ENCODE measurements at places on chromosomes 12 and 14.

DNA sequence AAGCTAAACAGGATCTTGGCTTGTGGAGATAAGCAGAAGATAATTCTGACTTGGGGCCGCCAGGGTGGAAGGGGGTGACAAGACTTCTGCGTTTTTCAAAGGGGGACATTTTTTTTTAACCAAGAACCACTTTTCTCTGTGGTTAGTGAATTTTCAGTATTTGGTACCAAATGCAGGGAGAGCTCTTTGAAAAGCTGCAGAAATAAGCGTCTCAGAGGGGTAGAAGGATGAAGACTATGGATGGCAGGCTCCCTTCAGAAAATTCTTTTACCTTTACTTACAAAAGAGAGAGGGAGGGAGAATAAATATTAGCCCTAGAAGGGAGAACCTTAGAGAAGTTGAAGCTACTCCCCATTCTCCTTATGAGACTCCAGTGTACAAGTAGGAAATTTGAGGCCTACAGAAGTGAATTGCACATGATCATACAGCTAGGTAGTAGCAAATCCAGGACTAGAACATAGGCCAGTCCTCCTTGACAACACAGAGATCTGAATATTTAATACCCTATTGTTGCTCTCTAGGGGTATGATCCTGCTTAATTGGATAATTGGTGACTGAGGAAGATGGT is 840 bp downstream of the MRPL52 start:
- DNase-seq, result no peak

DNA sequence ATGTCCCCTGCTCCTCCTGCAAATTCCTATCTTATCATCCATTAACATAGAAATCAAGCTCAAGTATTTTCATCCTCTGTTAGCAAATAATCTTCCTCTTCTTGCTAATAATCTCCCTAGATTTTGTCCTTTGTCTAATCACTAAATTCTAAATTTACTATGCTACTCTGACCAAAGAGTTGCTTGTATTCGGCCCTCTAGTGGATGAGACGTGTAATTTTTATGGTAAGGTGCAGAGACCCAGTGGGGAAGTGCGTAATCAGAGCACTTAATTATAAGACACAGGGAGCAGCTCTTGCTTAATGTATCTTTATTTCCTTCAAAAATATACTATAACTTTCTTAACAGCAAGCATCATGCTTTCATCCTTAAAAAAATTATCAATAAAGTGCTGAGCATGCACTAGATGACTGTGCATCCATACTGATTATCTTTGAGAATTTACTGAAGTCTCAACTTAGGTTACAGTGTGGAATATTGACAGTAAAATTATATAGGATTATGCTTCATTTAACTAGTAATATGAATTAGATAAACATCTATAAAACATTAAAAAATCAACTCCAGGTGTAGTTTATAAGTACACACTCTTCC is 212.6 kb downstream of the SLC16A7 start:
- DNase-seq, result peak; percentile 27

- peak; percentile 5 for DNase-seq
Measured at GRCh38 chr12:22287776-22288621, 46.5 kb downstream of the ST8SIA1 start.

DNA sequence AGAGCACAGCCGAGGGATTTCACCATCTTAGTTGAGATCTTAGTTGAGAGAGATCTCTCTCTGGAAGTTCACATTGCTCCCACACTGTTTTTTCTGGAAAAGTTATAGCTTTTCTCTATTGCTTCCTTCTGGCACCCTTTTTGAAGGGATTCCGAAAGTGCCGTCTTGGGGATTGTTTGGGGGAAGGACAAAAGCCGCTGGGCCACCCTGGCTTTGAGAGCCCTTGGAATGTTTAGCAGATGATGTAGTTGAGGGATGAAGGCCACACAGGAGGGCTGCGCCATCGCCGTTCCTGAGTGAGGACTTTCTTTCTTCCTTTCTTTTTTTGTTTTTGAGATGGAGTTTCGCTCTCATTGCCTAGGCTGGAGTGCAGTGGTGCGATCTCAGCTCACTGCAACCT is 17.7 kb downstream of the PLEKHG3 start:
- DNase-seq, result no peak

- no peak for DNase-seq
Measured at GRCh38 chr14:104382361-104383087, 197.0 kb upstream of the C14orf180 start.

DNA sequence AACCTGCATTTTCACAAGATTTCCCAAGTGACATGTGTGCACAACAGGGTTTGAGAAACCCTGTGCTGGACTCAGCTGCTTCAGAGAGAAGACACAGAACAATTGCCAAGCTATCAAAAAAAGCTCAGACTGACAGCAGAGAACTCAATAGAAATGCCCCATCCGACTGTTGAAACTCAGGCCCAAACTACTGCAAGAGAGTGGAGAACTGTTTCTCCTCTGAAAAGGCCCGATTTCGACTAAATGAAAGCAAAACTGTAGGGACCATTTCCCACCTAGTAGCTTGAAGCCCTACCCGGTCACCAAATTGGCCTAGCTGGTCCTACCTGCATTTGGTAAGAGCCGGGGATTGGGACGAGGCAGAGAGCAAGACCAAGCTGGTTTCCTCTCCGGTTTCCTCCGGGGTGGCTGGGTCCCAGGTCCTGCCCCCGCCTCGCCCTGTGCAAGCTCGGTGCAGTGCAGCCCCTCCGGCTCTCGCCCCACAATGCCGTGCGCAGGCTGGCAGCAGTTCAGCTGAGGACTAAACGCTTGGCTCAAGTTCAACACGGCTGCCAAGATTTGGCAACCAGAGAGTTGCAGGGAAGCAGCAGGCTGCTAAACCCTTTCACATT is 1180.6 kb downstream of the VRK1 start:
- peak; percentile 73 for DNase-seq

DNA sequence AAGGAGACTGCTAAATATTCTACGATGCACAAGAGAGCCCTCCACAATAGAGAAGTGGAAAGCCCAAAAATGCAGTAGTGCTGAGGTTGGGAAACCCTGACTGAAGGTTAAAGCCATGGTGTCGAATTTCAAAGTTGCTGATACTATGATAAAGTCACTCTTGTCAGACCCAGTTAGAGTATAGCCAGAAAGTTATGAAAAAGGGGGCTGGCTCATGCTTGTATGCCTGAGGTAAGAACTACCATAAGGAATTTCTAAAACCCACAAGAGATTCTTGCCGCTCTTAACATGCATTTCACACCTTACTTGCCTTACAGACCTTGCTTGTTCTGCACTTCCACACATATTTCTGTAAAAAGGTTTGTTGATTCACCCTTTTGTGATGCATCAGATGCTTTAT is 184.6 kb downstream of the SLC6A15 start:
- DNase-seq, result no peak

DNA sequence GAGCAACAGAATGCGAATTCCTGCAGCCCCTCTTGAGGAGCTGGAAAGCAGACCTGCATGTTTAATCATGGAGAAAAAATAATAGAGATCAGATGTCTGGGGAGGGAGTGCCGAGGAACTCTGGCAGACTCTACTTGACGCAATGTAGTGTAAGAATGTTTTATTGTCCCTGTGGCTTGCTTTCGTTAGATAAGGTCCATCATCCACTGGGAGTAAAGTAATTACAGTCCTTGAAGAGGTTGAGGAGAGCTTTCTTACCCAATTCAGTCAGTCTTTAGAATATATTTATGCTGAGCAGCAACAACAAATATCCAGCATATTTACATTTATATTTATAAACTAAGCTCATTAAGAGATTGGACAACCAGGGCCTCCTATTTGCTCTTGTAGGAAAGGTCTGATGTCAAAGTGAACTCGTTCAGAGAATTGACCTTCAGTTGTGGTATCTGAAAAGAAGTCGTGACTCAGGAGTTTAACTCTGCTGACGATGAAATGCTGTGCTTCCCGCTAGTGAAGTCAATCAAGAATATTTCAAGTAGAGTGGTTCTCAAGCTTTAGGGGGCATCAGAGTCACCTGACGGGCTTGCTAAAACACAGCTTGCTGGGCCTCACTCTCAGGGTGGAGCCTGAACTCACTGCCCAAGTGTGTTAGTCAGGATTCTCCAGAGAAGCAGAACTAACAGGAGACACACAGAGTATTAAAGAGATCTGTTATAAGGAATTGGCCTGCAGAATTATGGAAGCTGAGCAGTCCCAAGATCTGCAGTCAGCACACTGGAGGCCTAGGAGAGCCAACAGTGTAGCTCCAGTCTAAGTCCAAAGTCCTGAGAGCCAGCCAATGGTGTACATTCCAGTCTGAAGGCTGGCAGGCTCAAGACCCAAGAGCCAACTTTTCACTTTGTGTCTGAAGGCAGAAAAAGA is 139.3 kb upstream of the LMNTD1 start:
- DNase-seq, result no peak

DNA sequence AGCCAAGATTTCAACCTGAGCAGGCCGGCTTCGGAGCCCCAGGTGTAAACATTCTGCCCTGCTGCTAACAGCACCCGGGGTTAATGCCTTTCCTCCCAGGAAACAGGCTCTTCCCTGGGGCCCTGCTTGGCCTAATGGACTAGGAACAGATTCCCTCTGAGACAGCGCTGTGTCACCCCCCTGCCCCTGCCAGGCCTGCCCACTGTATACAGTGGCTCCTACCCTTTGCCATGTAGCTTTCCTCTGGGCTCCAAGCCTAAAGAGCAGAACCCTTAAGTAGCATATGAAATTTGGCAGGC is 28.3 kb upstream of the BCDIN3D start:
- no peak for DNase-seq

DNA sequence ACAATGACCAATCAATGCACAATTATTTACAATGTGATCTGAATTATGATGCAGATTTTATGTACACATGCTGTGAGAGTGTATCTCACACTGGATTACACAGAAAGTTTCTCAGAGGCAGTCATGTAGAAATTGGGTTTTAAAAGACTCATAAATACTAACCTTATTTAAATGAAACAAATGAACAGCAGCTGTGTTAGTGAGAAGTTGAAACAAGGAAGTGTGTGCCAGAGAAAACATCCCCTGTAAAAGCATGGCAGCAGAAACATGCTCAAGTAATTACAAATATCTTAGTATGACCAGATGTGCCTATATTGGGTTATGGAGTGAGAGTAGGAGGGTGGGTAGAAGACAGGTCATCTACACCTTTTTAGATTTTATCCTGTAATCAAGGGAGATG is 723.7 kb downstream of the C12orf50 start:
- DNase-seq, result no peak

DNA sequence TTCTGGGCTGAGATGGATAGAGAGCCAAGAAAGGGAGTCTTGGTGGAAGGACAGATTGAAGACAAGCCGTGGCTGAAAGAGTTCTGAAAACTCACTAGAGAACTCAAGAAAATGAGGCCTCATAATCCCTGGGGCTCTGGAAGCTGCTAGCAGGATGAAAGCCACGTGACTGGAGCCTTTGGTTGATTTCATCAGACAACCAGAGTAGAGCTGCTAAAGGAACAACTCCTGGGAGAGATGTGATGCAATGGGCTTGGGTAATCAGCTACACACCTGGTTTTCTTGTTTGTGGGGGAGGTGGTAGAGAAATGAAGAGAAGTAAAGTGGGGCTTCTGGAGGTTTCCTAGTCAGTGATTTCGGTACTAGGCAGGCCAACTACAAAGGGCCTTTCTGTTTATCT is 13.4 kb downstream of the CSRNP2 start:
- DNase-seq, result no peak

- no peak for DNase-seq
Measured at GRCh38 chr12:90683871-90684270, 271.1 kb downstream of the CCER1 start.

GRCh38 chr12:28390206-28390605 is 199.9 kb downstream of the CCDC91 start:
- DNase-seq, result no peak

DNA sequence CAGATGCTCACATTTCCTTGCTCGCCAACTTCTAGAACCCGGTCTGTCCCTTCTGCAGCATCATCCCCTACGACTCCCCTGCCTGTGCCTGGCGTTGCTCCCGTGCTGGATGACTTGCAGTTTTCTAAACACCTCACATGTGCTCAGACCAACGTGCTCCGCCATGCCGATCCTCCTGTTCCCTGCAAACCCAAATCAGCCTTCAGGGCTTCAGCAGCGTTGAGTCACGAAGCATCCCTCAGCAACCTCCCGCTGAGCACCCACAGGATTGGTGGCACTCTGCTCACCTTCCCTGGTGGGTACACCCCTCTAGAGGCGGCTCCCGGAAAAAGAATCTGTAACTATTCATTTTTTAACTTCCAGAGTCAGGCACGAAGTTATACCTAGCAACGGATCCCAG is 2.8 kb upstream of the PIWIL1 start:
- DNase-seq, result no peak

DNA sequence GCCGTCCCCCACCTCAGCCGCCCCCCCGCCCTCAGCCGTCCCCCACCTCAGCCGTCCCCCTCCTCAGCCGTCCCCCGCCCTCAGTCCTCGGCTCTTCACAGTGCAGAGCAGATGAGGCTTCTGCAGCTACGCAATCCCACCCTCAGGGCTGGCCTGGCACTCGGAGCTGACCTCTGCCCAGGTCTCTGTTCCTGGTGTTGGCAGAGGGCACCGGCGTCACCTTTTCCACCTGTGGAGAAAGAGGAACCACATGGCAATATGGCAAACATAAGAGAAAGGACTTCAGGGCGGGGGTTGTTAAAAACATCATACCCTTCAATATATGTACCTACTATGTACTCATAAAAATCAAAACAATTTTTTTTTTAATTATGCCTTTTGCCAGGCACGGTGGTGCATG is 45.8 kb downstream of the MLXIP start:
- DNase-seq, result no peak

DNA sequence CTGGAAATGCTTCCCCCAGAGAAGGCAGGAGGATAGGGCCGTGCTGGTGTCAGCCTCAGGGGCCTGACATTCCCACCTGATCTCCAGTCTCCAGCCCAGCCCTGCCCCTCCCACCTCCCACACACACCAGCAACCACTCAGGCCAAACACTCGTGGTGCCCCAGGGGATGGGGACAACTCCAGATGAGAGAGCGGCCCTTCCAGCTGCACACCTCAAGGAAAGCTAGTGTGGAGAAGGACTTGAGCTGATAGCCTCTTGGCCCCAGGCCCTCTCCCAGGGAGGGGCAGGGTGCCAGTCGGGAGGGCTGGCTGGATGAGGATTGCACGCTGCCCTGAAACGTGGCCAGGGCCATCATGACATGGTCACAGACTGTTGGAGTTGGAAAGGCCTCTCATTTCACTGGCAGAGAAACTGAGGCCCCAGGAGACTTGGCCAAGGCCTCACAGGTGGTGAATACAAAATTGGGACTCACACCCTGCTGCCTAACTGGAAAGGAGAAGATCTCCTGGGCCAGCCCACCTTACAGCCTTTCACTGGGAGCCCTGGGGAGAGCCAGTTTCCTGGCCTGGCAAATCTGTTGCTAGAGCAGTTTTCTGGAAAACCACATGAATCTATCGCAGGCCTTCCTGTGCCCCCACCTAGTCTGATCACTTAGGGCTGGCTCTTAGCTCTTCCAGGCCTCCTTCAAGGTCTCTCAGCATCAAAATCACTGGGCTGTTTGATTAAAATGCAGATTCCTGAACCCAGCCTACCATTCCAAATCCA is 52.1 kb downstream of the IRF2BPL start:
- DNase-seq, result no peak

DNA sequence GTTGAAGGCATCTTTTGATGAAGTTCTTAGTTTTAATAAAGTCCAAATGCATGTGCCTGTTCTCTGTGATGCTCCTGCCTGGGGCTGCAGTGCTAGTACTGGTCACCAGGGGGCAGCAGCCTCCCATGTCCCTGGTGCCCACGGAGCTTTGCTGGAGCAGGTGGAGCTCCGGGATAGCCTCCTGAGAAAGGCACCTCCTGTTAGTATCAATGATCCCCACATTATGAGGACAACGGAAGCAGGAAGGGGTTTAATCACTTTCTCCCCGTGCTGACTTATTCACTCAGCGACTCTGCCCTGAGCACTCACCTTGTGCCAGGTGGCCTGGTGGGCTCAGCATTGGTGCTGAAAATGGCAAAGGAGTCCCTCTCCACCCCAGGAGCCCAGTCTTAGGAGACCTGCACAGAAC is 123.0 kb upstream of the PZP start:
- peak; percentile 46 for DNase-seq
